ENCODE measurements at places on chromosomes 6 and 20. TPM values are rescaled to one million over a fixed set of nuclear protein-coding genes. Genes with fewer than 3 reads are reported as not detected.

- peak; percentile 31 for DNase-seq
Observed at GRCh38 chr20:38633577-38634093, 32.0 kb downstream of the ARHGAP40 start.

GRCh38 chr20:51481341-51481914 lies 61.1 kb downstream of the NFATC2 start:
- DNase-seq = no peak

DNA sequence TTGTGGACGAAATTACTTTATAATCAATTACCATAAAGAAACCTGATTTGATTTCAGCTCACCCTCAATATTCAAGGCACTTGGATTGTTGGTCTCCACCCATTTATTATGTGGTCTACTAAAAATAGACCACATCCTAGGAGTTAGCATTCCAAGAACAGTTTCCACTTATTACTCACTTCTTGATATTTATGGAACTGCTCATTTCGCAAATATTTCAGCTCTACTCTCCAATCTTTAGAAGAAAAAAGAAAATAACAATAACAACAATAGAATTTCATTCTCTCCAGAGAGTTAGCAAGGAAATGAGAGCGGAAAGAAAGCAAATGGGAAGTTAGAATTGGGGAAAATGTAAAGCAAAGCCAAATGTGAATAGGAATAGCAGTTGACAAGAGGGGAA lies 26.2 kb upstream of the HDAC2 start:
- peak; percentile 76 for DNase-seq

DNA sequence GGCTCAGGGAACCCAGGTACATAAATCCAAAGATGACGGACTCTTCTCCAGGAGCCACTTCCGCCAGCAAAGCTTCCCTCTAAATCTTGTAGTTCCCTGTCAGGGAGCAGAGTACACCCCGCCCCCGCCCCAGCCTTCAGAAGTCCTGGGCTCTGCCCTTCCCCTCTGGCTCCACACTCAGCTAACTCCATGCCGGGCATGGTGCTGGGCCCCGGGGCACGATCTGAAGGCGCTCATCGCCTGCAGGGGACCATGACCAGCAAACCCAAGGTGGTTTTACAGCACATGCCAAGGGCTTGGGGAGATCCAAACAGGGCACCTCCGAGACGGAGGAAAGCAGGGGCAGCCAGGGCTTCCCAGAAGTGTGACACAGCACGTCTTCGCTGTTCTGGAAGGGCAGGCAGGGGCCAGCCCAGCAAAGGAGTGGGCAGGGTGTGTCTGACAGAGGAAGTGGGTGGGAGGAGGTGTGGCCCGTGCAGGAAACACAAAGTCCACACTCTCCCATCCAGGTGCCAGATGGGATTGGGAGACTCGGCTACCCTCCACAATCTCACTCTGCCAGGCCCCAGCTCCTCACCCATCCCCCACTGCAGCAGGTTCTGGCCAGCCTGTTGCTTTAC lies 41.6 kb upstream of the SLC22A2 start:
- no peak for DNase-seq

- DNase-seq = no peak
Observed at GRCh38 chr6:157982102-157982562, 469 bp downstream of the SYNJ2 start.

GRCh38 chr20:58511861-58512260 lies 3.3 kb downstream of the APCDD1L start:
- DNase-seq = no peak

GRCh38 chr6:32096087-32096393 lies 13.1 kb downstream of the TNXB start:
- no peak for DNase-seq

GRCh38 chr6:157110607-157111006 lies 212.7 kb downstream of the TMEM242 start:
- DNase-seq = no peak

GRCh38 chr20:43943725-43944124 lies 29.1 kb downstream of the TOX2 start:
- DNase-seq = no peak

DNA sequence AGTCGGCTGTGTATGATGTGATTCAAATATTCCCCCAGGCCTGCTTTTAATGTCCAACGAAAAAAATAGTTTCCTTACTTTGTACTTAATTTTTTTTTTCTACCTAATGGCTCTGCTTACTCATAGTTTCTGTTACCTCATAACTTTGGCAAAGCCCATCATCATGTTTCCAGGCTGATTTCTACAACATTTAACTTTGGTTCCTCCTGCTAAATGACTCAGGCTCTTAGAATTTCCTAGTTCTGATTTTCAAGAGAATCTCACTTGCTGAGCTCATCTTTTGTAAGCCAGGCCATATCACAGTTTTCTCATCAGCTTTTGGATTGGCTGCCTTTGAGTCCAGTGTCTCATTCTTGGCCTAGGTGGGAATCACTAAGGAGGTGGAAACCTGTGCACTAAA lies 323.1 kb downstream of the HDGFL1 start:
- DNase-seq = peak; percentile 72

GRCh38 chr20:12256806-12257205 lies 339.1 kb downstream of the BTBD3 start:
- DNase-seq = no peak

- DNase-seq = no peak
Observed at GRCh38 chr6:88708197-88708744, 255.1 kb downstream of the RNGTT start.

- peak; percentile 96 for DNase-seq
Observed at GRCh38 chr20:10433623-10434466, at the start of gene MKKS. Gene MKKS, minus strand, starts transcription at chr20:10434222. Its CDS starts 20,708 bp downstream, at chr20:10413514.

GRCh38 chr6:47405273-47405672 lies 72.3 kb upstream of the CD2AP start:
- DNase-seq = no peak

DNA sequence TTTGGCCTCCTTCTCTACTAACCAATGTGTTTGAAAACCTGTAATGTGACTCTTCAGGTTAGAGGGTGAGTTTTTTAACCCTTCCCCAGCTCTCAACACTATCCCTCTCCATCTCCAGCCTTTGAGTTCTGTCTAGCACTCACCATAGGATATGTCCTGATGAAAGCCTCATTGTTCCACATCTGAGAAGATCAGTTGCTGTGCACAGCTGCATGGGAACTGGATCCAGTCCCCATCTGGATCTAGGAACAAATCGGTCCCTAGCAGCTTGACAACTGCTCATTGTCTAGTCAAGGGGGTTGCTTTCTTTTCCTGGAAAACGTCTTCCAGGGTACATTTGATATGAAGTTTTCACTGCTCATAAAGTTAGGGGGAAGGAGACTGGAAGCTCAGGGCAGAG lies 45.4 kb upstream of the AGPAT4 start:
- no peak for DNase-seq

DNA sequence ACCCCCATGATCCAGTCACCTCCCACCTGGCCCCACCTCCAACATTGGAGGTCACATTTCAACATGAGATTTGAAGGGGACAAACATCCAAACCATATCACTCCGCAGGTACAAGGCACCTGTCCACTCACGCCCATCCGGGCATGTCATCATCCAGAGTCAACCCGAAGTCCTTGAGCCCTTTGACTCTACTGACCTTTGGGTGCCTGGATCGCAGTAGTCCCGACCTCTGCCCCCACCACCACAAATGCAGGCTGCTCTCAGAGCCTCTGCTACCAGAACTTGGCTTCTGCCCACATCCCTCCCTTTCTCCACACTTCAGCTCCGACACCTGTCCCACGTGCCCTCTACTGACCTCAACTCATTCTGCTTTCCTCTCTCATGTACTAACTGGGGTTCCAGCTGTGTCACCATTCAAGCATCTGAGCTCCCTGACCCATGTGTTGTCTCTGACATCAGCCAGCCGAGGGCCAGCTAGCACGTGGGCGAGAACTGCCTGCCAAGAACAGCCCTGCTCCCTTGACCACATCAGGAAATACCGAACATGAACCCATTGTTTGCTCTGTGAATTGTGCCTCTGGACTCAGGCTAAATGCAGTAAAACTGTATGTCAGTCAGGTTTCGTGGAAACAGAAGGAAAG lies 498.3 kb upstream of the SULF2 start:
- peak; percentile 53 for DNase-seq

GRCh38 chr20:57573894-57574293 lies 13.0 kb downstream of the PCK1 start:
- DNase-seq = no peak

DNA sequence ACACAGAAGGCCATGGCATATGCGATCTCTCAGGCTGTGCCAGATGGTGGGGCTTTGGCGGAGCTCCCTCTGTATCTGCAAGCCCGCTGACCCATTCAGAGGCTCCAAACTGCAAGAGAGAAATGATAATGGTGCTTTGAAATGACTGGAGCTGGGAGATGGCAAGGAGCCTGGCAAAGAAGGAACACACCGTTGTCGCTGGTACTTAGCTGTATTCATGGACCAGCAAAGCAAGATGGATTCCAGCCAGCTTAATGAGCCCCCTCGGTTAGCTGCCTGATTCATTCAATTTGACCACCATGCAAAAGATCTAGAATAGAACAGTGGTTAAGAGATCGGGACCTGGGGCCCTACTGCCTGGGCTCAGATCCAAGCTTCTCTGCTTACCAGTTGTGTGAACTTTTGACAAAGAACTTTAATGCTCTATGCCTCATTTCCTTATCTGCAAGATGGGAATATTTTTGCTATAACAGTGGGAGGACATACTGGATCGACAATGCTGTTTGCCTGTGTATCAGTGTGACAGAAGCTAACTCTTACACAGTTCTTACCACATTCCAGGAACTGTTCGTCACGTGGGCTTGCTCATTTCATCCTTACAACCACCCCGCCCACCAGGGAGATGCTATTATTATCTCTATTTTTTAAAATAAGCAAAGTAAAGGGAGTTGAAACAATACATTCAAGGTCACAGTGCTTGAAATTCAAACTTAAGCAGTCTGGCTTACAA lies 317.8 kb upstream of the SULF2 start:
- DNase-seq = peak; percentile 23

GRCh38 chr20:59961423-59961822 lies 3.2 kb downstream of the CDH26 start:
- DNase-seq = no peak

DNA sequence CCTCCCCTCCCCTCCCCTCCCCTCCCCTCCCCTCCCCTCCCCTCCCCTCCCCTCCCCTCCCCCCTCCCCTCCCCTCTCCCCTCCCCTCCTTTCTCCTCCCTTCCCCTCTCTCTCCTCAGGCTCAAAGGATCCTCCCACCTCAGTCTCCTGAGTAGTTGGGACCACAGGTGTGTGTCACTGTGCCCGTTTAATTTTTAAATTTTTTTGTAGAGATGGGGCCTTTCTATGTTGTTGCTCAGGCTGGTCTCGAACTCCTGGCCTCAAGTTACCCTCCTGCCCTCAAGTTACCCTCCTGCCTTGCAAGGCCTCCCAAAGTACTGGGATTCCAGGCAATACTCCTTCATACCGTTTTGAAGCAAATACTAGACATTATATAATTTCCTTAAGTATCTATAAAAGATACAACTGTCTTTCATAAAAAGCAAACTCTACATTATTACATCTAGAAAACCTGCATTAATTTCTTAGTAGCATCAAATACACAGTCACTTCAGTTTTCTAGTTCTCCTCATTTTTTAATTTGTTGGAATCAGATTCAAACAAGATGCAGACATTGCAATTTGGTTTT lies 39.8 kb downstream of the NCOA3 start:
- no peak for DNase-seq

DNA sequence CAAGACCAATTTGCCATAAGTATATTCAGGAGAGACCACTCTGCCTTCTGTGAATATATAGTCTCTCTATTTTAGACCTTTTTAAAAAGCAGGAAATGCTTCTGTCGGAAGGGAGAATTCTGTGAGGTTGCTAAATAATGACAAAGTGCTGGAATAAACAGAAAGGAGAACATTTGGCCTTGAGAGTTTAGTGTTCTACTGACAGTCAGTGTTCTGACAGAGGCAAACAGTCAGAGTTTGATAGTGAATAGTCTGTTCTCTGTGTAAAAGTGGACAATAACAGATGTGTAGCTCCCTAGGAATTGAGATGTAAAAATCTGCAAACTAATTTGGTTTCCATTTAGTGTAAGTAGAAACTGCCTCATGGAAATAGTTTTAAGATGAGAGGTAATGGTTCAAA lies 220.7 kb downstream of the PHF3 start:
- DNase-seq = no peak

GRCh38 chr6:54112151-54112650 lies 958 bp downstream of the MLIP start:
- DNase-seq = peak; percentile 42

- no peak for DNase-seq
Observed at GRCh38 chr20:51318058-51318949, 224.2 kb downstream of the NFATC2 start.

GRCh38 chr6:14075095-14075503 lies 42.5 kb upstream of the CD83 start:
- DNase-seq = peak; percentile 91

GRCh38 chr6:110239526-110240274 lies 59.5 kb downstream of the CDC40 start:
- DNase-seq = no peak

- DNase-seq = no peak
Observed at GRCh38 chr6:75876152-75876551, 127.1 kb downstream of the MYO6 start.

DNA sequence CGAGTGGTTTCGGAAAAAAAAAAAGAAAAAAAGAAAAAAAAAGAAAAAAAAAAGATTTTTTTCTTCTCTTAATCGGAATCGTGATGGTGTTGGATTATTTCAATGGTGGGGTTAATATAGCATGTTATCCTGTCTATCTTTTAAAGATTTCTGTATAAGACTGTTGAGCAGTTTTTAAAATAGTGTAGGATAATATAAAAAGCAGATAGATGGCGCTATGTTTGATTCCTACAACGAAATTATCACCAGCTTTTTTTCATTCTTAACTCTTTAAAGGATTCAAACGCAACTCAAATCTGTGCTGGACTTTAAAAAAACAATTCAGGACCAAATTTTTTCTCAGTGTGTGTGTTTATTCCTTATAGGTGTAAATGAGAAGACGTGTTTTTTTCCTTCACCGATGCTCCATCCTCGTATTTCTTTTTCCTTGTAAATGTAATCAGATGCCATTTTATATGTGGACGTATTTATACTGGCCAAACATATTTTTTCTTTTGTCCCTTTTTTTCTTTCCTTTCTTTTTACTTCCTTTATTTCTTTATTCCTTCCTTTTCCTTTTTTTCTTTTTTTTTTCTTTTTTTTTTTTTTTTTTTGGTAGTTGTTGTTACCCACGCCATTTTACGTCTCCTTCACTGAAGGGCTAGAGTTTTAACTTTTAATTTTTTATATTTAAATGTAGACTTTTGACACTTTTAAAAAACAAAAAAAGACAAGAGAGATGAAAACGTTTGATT lies 3.6 kb downstream of the SOX4 start:
- peak; percentile 72 for DNase-seq

GRCh38 chr6:39282774-39283173 lies 31.4 kb downstream of the KCNK17 start:
- no peak for DNase-seq

- no peak for DNase-seq
Observed at GRCh38 chr6:161138543-161139303, 135.1 kb downstream of the AGPAT4 start.

GRCh38 chr20:33917831-33918525 lies 75.7 kb upstream of the RALY start:
- peak; percentile 58 for DNase-seq

The LY6G6D gene
- not detected for total RNA-seq

The PROKR2 gene
- total RNA-seq = not detected

The MRAP2 gene
- 4.1 TPM for total RNA-seq

The NEDD9 gene
- 87.2 TPM for total RNA-seq

The SLC4A11 gene
- total RNA-seq = not detected

The ASIP gene
- total RNA-seq = not detected

The CD93 gene
- 46.7 TPM for total RNA-seq

The SNAI1 gene
- not detected for total RNA-seq

The PDE10A gene
- total RNA-seq = 15.4 TPM

The LGSN gene
- total RNA-seq = 4.1 TPM

The CNBD2 gene
- total RNA-seq = 0.48 TPM
